ENCODE measurements at places on chromosomes 5 and 9. TPM values are rescaled to one million over a fixed set of nuclear protein-coding genes. Genes with fewer than 3 reads are reported as not detected.

Gene TTC39B
- 8.6 TPM for total RNA-seq

Gene ATP6V0E1
- total RNA-seq, result 204 TPM

Gene PCDHGB7
- total RNA-seq, result 14.8 TPM

Gene FCN2
- not detected for total RNA-seq

Gene WNT8A
- not detected for total RNA-seq

Gene KCNV2
- not detected for total RNA-seq

Gene ACTBL2
- 0.11 TPM for total RNA-seq

Gene FBP2
- total RNA-seq, result not detected

Gene CDX1
- not detected for total RNA-seq

Gene AKNA
- 8.1 TPM for total RNA-seq

Gene SLC25A2
- total RNA-seq, result not detected

GRCh38 chr5:121691478-121691877, 160.2 kb upstream of the FTMT start:
- H3K27ac ChIP-seq, result no peak overlapping the region
- H3K27me3 ChIP-seq, result no peaks in the 10 kb centered on the region
- peak; percentile 2 for DNase-seq
- H3K4me1 ChIP-seq, result no peaks in the 10 kb centered on the region
- no peak overlapping the region for H3K4me3 ChIP-seq
- no peaks in the 10 kb centered on the region for H3K36me3 ChIP-seq

GRCh38 chr5:141149812-141150211, at the start of gene PCDHB6:
Gene PCDHB6 (plus strand): TSS chr5:141150057. CDS start chr5:141150258, 201 bp downstream.
- H3K4me1 ChIP-seq, result no peaks in the 10 kb centered on the region
- H3K4me3 ChIP-seq, result 0 out of 2 replicates have a peak within 1 kb of the TSS, but pooled peaks have one; percentile 29
- no peak within 1 kb of the TSS for H3K27ac ChIP-seq
- H3K27me3 ChIP-seq, result no peaks in the 10 kb centered on the region

DNA sequence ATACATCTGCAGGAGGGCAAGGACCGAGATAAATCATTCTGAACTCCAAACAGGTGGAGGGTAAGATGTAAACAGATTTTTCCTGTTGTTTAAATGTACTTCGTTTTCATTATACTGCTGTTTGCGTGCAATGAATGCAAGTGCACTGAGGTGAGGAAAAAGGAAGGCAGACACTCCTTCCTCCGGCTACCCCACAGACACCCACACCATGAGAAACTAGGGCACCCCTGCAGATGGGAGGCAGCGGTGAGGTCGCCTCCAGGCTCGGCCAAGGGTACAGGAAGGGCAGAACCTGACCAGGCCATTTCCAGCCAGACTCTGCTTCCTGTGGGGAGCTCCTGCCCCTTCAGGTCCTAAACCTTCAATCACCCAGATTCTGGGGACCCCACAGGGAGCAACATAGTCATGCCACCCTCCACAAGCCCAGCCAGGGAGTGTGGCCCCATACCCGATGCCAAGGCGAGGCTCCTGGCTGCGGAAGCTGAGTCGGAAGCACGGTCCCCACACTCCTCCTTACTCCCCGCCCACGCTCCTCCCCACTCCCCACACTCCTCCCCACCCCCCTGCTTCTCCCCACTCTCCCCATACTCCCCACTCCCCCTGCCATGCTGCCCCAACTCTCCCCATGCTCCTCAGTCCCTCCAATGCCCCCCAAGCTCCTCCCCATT, 37.1 kb downstream of the VAV2 start:
- DNase-seq, result no peak
- H3K27ac ChIP-seq, result no peak overlapping the region
- no peaks in the 10 kb centered on the region for H3K36me3 ChIP-seq
- no peaks in the 10 kb centered on the region for H3K27me3 ChIP-seq
- peaks cover 14% of the 10 kb centered on the region for H3K4me1 ChIP-seq
- H3K4me3 ChIP-seq, result no peak overlapping the region

- no peaks in the 10 kb centered on the region for H3K36me3 ChIP-seq
- no peaks in the 10 kb centered on the region for H3K27me3 ChIP-seq
- peak overlapping the region; percentile 32 for H3K27ac ChIP-seq
- no peak overlapping the region for H3K4me3 ChIP-seq
- H3K4me1 ChIP-seq, result peaks cover 18% of the 10 kb centered on the region
These were observed 58.2 kb upstream of the PRR16 start for GRCh38 chr5:120405923-120406322.

DNA sequence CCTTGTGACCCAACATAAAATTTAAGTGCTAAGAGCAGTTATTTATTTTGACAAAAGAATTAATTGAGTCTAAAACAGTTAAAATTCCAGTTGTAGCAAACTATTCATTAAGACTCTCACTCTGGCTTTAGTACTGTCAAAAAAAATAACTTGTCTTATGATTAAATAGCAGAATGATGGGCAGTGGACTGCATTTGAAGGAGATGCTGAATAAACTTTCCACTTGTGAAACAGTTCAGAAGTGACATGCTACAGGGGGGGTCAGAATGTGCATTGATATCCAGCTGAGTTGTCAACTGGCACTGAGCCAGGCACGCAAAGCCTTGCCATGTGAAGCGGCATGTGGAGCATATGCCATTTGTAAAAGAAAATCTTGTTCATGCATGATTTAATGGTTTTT, 76.0 kb downstream of the FCHO2 start:
- peaks cover 37% of the 10 kb centered on the region for H3K4me1 ChIP-seq
- DNase-seq, result peak; percentile 84
- peak overlapping the region; percentile 56 for H3K4me3 ChIP-seq
- H3K27me3 ChIP-seq, result no peaks in the 10 kb centered on the region

GRCh38 chr5:37075399-37075950, 173.7 kb downstream of the CPLANE1 start:
- no peak overlapping the region for H3K27ac ChIP-seq
- H3K36me3 ChIP-seq, result peaks cover 16% of the 10 kb centered on the region
- no peak for DNase-seq
- peaks cover 24% of the 10 kb centered on the region for H3K4me1 ChIP-seq
- H3K4me3 ChIP-seq, result no peak overlapping the region
- H3K27me3 ChIP-seq, result no peaks in the 10 kb centered on the region

- DNase-seq, result no peak
- H3K27me3 ChIP-seq, result no peaks in the 10 kb centered on the region
- H3K4me3 ChIP-seq, result no peak overlapping the region
These were observed 50.8 kb downstream of the DTWD2 start for GRCh38 chr5:118937393-118938061.

- peak overlapping the region; percentile 83 for H3K4me3 ChIP-seq
- peak overlapping the region; percentile 80 for H3K27ac ChIP-seq
- H3K36me3 ChIP-seq, result peaks cover 3% of the 10 kb centered on the region
- no peak for DNase-seq
These were observed 952 bp upstream of the AMACR start for GRCh38 chr5:34008802-34009201.

DNA sequence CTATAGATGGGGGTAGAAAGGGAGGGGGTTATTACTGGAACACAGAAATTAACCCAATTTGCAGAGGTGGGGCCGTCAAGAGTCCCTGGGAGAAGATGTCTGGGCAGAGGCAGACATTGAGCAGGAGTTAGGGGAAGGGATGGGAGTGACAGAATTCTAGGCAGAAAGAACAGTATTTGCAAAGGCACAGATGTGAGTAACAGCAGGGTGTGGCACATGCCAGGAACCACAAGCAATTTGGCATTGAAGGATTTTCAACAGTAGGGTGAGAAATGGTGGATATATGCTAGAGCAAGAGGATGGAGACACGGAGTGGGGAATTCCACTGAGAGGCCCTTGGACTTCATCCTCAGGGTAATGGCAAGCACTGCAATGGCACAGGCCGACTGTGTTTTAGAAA, 71.6 kb upstream of the FRRS1L start:
- H3K4me1 ChIP-seq, result peaks cover 17% of the 10 kb centered on the region
- H3K27me3 ChIP-seq, result no peaks in the 10 kb centered on the region
- DNase-seq, result peak; percentile 83
- H3K4me3 ChIP-seq, result no peak overlapping the region
- peak overlapping the region; percentile 21 for H3K27ac ChIP-seq

- no peak overlapping the region for H3K27ac ChIP-seq
- DNase-seq, result no peak
- no peaks in the 10 kb centered on the region for H3K27me3 ChIP-seq
- no peak overlapping the region for H3K4me3 ChIP-seq
- H3K4me1 ChIP-seq, result peaks cover 32% of the 10 kb centered on the region
These were observed 18.4 kb upstream of the RARS1 start for GRCh38 chr5:168467755-168468330.

- H3K36me3 ChIP-seq, result no peaks in the 10 kb centered on the region
- no peak overlapping the region for H3K27ac ChIP-seq
- no peak overlapping the region for H3K4me3 ChIP-seq
- no peaks in the 10 kb centered on the region for H3K27me3 ChIP-seq
- H3K4me1 ChIP-seq, result no peaks in the 10 kb centered on the region
These were observed 185.1 kb downstream of the SMARCA2 start for GRCh38 chr9:2199999-2200796.

GRCh38 chr5:177601126-177601525, 1.2 kb downstream of the B4GALT7 start:
- peaks cover 3% of the 10 kb centered on the region for H3K36me3 ChIP-seq
- H3K27ac ChIP-seq, result peak overlapping the region; percentile 73
- H3K4me3 ChIP-seq, result peak overlapping the region; percentile 85
- DNase-seq, result no peak
- H3K4me1 ChIP-seq, result peaks cover 8% of the 10 kb centered on the region

- no peaks in the 10 kb centered on the region for H3K4me1 ChIP-seq
- DNase-seq, result no peak
- H3K36me3 ChIP-seq, result no peaks in the 10 kb centered on the region
These were observed 49.0 kb upstream of the IRX4 start for GRCh38 chr5:1931604-1932231.

- peaks cover 6% of the 10 kb centered on the region for H3K27me3 ChIP-seq
- H3K4me1 ChIP-seq, result no peaks in the 10 kb centered on the region
- H3K4me3 ChIP-seq, result no peak overlapping the region
- no peak overlapping the region for H3K27ac ChIP-seq
These were observed 121.5 kb downstream of the RMI1 start for GRCh38 chr9:84101964-84102632.

DNA sequence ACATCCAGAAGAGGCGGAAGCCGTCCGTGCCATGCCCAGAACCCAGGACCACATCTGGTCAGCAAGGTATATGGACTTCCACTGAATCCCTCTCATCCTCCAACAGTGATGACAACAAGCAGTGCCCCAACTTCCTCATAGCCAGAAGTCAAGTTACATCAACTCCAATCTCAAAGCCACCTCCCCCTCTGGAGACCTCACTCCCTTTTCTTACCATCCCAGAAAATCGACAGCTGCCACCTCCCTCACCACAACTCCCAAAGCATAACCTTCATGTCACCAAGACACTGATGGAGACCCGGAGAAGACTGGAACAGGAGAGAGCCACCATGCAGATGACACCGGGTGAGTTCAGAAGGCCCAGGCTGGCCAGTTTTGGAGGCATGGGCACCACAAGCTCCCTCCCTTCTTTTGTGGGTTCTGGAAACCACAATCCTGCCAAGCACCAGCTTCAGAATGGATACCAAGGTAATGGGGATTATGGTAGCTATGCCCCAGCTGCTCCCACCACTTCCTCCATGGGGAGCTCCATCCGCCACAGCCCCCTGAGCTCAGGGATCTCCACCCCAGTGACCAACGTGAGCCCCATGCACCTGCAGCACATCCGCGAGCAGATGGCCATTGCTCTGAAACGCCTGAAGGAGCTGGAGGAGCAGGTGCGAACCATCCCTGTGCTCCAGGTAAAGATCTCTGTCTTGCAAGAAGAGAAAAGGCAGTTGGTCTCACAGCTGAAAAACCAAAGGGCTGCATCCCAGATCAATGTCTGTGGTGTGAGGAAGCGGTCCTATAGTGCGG, 130.3 kb upstream of the DMRT1 start:
- H3K36me3 ChIP-seq, result peaks cover 10% of the 10 kb centered on the region
- H3K4me1 ChIP-seq, result peaks cover 31% of the 10 kb centered on the region
- H3K4me3 ChIP-seq, result no peak overlapping the region

DNA sequence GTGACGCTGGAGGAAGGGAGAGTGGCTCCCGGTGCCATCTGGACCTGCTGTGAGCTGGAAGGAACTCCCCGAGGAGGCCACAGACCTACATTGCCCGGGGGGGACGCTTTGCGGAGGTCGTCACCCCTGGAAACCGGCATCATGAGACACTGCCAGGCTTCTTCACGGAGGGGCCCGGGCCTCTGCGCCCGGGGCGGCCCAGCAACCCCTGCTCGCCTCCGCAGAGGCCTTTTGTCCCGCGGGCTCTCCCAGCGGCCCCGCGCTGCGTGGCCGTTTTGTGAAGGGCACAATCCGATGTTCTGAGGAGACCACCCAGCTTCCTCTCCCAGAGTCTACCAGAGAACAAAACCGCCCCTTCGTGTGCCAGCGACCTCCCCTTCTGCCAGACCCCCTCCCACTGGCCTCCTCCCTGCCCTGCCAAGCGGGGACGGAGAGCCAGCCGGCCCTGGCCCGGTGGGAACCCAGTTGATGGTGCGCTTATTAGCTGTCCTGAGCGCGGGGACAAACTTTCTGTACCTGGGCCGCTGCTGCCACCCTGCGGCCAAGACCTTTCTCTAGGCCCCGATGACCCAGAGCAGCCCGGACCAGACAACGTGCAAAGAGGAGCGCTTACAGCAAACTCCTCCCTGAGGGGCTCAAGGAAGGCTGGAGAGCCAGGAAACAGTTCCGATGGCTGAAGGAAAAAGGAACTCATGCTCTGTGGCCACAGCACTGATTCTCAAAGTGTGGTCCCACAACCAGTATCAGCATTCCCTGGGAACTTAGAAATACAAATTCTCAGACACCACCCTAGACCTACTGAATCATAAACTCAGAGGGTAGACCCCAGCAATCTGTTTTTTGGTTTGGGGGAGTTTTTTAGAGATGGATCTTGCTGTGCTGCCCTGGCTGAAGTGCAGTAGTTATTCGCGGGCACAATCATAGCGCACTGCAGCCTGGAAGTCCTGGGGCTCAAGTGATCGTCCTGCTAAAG, 86.7 kb downstream of the SLC1A3 start:
- no peaks in the 10 kb centered on the region for H3K27me3 ChIP-seq
- no peaks in the 10 kb centered on the region for H3K36me3 ChIP-seq
- H3K27ac ChIP-seq, result no peak overlapping the region
- DNase-seq, result peak; percentile 86
- peak overlapping the region; percentile 60 for H3K4me3 ChIP-seq

- no peaks in the 10 kb centered on the region for H3K36me3 ChIP-seq
- H3K4me1 ChIP-seq, result peaks cover 41% of the 10 kb centered on the region
- H3K4me3 ChIP-seq, result no peak overlapping the region
- no peak overlapping the region for H3K27ac ChIP-seq
- no peak for DNase-seq
- no peaks in the 10 kb centered on the region for H3K27me3 ChIP-seq
These were observed 13.9 kb upstream of the COL5A1 start for GRCh38 chr9:134627417-134628353.

DNA sequence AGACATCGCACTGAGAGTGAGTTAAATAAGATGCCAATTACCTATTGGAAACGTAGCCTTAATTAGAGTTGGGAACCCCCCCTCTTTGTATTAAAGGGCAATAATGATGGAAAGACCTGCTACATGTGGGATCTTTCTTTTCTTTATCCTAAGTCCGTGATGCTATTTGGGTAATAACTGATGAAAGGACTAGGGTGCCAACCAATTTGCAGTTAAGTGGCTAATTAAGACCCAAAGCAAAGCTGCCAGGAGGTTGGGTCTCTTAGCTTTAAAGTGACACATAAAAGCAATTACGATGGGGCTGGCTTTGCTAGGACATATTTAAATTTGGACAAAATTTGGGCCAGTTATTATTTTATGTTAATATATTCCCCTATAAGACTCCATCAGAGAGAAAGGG, 728.8 kb downstream of the NR2F1-AS1 start:
- DNase-seq, result no peak
- H3K36me3 ChIP-seq, result no peaks in the 10 kb centered on the region
- H3K4me3 ChIP-seq, result no peak overlapping the region
- H3K4me1 ChIP-seq, result no peaks in the 10 kb centered on the region

GRCh38 chr9:90720621-90721265, 78.1 kb upstream of the DIRAS2 start:
- DNase-seq, result no peak
- H3K27ac ChIP-seq, result no peak overlapping the region
- H3K4me1 ChIP-seq, result no peaks in the 10 kb centered on the region
- no peaks in the 10 kb centered on the region for H3K36me3 ChIP-seq

Measured in GM23248 (cell line).